Liver (tissue), 10 donors: ENCODE measurements at places on chromosomes 6 and 20. TPM values are rescaled to one million over a fixed set of nuclear protein-coding genes. Genes with fewer than 3 reads are reported as not detected.

GSTA2 gene
- polyA plus RNA-seq, result 110 TPM

SLC22A3 gene
- polyA plus RNA-seq, result 15.4 TPM

ANKS1A gene
- 4.3 TPM for polyA plus RNA-seq

MMP24 gene
- 0.73 TPM for polyA plus RNA-seq

NNAT gene
- polyA plus RNA-seq, result 0.09 TPM

CFAP61 gene
- polyA plus RNA-seq, result not detected

DEFB116 gene
- polyA plus RNA-seq, result not detected
